ENCODE measurements at places on chromosomes 11 and 22.
A peak's percentile ranks its signal among the peaks of the same experiment; 100 is the strongest.

- DNase-seq: no peak
These were observed 48.4 kb downstream of the CHRDL2 start for GRCh38 chr11:74682731-74683278.

DNA sequence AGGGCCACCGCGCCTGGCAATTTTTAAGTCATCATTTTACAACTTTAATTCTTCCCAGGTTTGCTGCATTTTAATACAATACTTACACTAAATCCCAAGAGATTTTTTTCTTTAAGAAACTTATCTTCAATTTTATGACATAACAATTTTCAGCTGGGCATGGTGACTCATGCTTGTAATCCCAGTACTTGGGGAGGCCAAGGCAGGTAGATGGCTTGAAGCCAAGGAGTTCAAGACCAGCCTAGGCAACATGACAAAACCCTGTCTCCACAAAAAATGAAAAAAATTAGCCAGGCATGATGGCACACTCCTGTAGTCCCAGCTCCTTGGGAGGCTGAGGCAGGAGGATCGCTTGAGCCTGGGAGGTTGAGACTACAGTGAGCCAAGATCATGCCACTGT lies 38.8 kb downstream of the CLDN25 start:
- no peak for DNase-seq

DNA sequence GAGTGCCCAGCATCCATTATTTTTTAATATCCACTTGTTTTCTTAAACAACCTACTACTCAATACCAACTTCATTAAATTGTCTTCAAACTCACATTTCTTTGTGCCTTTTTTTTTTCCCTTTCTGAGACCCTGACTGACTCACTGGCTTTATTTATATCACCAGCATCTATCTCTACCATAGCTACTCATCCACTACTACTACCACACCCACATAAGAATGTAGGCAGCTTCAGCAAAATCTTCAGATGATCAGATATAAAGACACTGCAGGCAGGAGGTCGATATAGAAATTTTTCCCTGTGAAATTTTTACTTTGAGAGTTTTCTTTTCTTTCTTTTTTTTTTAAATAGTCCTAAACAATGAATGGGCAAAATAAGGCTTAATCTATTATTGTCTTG lies 2.2 kb downstream of the OR56B1 start:
- DNase-seq: no peak

GRCh38 chr22:37503850-37504249 lies 15.4 kb downstream of the CARD10 start:
- no peak for DNase-seq

DNA sequence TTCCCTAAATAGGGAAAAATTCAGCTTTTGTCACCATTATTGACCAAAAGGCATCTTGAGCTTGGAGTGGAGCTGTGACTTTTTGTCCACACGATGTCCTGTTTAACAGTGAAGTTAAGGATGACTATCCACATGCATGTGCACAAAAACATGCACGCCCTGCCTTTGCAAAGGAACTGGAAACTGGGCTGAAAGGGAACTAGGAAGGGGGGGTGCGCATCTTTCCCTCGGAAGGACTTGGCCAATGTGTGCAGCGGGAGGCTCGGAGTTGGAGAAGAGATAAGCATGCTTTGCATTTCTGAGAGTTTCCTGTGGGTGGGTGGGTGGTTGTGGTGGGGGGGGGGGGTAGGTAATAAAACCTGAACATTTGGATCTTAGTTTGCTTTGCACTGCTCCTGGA lies 411 bp upstream of the KIRREL3 start:
- no peak for DNase-seq

DNA sequence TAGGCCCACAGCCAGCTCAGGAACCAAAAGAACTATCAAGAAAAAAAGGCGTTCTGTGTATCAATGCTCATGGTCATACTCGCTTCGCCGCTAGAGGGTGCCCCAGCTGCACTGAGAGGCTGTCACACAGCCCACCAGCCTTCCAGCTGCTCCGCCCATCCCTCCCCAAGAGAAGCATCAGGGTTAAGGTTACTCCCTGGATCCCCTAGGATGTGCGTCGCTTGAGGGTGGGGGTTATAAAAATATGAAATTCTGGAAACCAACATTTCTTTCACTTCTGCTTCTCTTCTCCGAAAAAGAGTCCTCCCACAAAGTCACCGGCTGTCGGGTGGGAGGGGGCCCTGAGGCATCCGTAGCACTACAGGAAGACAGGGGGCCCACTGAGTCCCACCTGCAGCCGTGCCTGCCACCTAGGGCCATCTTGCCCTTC lies 1.7 kb downstream of the CBX6 start:
- DNase-seq: peak; percentile 57

- DNase-seq: no peak
These were observed 104.6 kb upstream of the SORL1-AS1 start for GRCh38 chr11:121557348-121557747.

GRCh38 chr11:41351825-41352224 lies 107.6 kb downstream of the LRRC4C start:
- DNase-seq: no peak

- no peak for DNase-seq
These were observed 3.5 kb downstream of the LRRC56 start for GRCh38 chr11:540583-541432.

DNA sequence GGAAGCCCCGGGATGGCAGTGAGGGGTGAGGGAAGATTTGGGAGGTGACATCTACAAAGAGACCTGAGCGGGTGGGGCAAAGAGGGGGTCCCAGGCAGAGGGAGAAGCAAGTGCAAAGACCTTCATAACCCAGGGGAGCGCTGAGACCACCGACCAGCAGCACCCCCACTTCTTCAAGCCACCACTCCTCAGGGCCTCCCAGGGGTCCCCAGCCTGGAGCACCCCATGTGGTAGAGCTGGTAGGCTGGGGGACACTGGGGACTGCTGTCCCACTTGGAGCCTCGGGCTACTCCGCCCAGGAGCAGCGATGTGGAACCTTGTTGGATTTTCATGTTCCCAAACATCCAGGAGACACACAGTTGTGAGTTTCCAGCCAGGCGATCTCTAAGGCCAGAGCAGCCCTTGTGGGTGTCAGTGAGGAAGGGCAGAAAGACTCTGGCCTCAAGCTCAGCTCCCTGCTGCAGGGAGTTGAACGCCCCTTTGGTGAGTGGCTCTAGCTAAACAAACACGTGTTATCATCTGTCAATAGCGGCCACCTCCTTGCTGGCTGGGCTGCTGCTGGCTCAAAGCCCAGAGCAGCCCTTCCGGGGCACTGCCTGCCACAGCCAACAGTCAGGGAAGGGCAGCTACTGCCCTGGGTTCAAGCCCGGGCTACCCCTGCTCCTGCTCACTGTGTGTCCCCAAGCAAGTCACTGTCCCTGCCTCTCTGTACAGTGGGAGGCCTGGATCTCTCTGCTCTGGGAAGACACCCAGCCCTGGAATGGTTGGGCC lies 25.7 kb upstream of the CHKA start:
- no peak for DNase-seq
